ENCODE measurements at places on chromosomes 7 and 10. TPM values are rescaled to one million over a fixed set of nuclear protein-coding genes. Genes with fewer than 3 reads are reported as not detected.

The NCOA4 gene
- total RNA-seq: 519 TPM

The FKBP6 gene
- 0.13 TPM for total RNA-seq

The SNX13 gene
- total RNA-seq: 35.7 TPM

DNA sequence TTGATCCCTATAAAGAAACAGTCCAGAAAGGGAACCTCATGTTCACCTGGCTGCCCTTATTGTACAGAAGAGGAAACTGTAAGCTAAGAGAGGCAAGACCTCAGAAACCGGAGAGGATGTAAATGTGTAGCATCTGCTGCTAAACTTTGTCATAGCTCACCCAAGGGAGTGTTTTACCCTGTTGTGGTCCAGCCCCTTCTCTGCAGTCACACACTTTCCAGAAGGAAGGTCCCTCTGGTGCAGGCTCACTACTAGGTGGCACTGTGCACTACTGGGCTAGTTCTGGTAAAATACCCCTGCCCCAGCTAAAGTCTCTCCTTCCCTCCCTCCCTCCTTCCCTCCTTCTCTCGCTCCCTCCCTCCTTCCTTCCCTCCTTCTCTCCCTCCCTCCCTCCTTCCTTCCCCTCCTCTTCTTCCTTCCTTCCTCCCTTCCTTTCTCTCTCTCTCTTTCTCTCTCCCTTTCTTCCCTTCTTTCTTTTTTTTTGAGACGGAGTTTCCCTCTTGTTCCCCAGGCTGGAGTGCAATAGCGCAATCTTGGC, 42.5 kb upstream of the LCOR start:
- peaks cover 10% of the 10 kb centered on the region for H3K4me1 ChIP-seq
- DNase-seq: no peak
- no peak overlapping the region for H3K27ac ChIP-seq
- no peaks in the 10 kb centered on the region for H3K36me3 ChIP-seq

GRCh38 chr10:125838802-125839575, 15.6 kb downstream of the BCCIP start:
- no peaks in the 10 kb centered on the region for H3K27me3 ChIP-seq
- peaks cover 69% of the 10 kb centered on the region for H3K36me3 ChIP-seq
- no peak overlapping the region for H3K27ac ChIP-seq
- H3K4me1 ChIP-seq: peaks cover 15% of the 10 kb centered on the region
- no peak overlapping the region for H3K4me3 ChIP-seq

The GDF2 gene
- total RNA-seq: not detected

DNA sequence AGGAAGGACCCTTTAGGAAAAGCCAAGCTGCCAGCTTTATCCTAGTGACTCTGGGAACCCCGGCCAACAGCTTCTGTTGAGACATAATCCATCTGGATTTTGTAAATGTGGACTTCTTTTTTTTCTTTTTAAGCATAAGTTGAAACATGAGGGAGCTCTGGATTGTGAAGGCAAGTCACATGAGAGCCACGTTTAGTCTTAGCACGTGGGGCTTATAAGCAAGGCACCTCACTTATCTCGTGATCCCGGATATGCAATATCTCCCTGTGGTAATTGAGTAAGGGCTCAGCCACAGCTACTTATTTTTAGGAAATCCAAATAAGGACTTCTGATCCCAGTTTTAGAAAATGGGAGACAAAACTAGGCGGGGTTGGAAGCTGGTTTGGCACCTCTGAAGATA, 111.2 kb upstream of the PTN start:
- H3K4me1 ChIP-seq: no peaks in the 10 kb centered on the region
- no peak for DNase-seq
- H3K27ac ChIP-seq: no peak overlapping the region
- no peak overlapping the region for H3K4me3 ChIP-seq
- H3K36me3 ChIP-seq: no peaks in the 10 kb centered on the region

GRCh38 chr10:78563314-78563713, 505.5 kb upstream of the ZMIZ1 start:
- no peaks in the 10 kb centered on the region for H3K36me3 ChIP-seq
- DNase-seq: no peak
- H3K4me1 ChIP-seq: peaks cover 34% of the 10 kb centered on the region
- no peak overlapping the region for H3K27ac ChIP-seq
- no peak overlapping the region for H3K4me3 ChIP-seq

GRCh38 chr7:114857605-114858004, 64.3 kb upstream of the MDFIC start:
- H3K4me3 ChIP-seq: no peak overlapping the region
- no peak overlapping the region for H3K27ac ChIP-seq
- DNase-seq: no peak
- no peaks in the 10 kb centered on the region for H3K4me1 ChIP-seq
- H3K36me3 ChIP-seq: no peaks in the 10 kb centered on the region

DNA sequence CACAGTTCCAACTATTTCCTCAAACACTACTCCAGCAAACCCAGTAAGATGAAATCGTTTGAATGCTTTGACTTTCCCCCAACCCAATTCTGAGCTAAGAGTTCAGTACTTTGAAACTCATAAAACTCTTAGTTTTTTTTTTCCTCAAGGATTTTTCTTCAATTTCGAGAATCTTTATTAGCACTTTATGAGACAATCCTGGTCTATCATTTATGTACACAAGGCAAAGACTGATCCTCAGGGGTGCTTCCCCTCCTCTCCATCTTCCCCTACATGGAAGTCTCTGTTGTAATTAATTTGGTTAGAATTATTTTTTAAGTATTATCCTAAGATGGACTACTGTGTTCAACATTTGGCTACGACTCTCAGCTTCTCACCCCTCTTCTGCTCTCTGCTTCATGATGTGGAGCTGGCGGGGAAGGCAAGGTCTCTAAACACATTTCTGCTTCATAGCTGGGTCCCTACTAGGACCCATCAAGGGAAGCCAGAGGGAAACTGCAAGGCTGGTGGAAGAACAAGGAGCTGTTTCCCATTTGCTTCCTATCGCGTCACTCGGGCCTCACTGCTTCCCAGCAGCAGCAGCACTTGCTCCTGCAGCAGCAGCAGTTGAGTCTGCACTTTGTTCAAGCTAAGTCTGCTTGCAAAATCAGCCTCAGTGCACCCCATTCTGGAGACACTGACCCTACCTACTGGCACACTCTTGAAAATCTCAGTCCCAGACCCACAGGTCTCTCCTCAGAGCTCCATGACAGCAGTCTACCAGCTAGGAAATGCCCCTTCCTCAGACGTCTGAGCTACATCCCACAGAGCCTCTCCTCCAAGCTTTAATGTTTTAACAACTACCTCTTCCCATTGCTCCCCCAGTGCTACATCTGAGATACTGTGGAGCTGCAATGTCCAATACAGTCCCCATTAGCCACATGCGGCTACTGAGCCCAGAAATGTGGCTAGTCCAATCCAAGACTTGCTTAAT, 90.0 kb downstream of the CHCHD3 start:
- 0 out of 2 replicates have a peak, but pooled peaks cover 10% of the 10 kb centered on the region for H3K4me1 ChIP-seq
- no peak for DNase-seq
- H3K36me3 ChIP-seq: peaks cover 2% of the 10 kb centered on the region
- no peak overlapping the region for H3K27ac ChIP-seq
- H3K27me3 ChIP-seq: no peaks in the 10 kb centered on the region
- H3K4me3 ChIP-seq: no peak overlapping the region
